ENCODE measurements at places on chromosomes 16 and 17.
A peak's percentile ranks its signal among the peaks of the same experiment; 100 is the strongest.

DNA sequence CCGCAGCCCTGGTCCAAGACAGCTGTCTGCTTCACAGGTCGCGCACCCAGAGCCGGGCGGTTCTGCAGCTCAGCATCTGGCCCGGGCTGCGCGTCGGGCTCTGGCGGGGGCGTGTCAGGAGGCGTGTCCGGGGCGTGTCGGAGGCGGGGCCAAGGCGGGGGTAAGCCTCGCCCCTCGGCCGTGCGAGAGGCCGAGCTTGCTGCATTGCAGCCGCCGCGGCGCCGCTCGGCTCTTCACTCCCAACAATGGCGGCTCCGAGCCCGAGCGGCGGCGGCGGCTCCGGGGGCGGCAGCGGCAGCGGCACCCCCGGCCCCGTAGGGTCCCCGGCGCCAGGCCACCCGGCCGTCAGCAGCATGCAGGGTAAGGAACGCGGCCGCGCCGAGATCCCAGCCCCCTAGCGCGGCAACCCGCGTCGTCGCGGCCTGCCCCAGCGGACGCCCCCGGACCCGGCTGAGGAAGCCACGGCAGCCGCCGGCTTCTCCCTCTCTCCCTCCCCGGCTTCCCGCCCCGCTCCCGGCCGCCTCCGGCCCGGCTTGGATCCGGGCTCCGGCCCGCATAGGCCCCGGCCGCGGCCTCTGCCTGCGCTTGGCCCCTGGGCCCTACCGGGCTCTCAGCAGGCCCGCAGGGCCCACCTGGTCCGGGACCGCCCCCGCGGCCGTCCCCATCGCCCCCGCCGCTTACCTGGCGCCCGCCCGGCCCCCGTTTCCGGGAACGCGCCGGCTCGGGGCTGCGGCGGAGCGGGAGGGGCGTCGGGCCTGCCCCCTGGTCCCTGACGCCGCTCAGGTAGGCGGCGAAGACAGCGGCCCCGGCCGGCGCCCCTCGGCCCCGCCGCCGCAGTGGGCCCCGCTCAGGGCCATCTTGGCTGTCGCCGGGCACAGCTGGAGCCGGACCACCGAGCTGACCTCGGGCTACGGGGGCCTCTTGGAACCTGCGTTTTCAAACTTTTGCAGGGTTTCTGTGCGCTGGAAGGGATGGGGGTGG, at the start of gene MAP2K4:
Gene MAP2K4, plus strand, starts transcription at position 236 of the 981 bp plus-strand sequence. Its CDS starts 10 bp downstream, at position 246.
- DNase-seq, result peak; percentile 95

DNA sequence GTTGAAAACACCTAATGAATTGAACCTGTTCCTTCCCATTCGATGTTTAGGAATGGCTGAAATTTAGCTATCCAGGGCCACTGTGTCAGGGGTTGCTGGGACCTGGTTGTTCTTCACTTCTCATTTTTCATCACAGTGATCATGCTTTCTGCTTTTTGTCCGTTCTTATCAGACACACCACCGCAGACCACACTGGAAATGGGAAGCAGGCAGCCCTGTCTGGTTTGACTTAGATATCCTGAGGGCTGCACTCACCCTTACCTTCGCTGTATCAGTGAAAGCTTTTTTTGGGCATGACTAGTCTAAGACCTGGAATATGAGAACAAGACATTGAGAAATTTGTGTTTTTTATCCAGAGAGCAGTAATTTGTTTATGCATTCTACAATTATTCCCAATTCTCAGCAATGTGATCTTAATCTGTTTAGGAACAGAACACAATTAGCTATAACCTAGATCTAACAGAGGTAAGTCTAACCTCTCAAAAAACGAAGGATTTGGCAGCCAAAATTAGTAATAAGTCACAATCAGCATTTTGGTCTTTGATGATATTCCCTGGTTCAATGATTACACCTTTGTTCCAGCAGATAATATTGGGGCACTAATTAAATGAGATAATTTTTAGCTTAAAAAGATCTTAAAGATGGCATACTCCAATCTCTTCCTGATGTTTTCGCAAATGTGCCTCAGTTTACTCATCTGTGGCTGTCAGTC, 126.0 kb upstream of the GOT2 start:
- no peak for DNase-seq

- DNase-seq, result no peak
Measured at GRCh38 chr17:81325714-81326358, 30.7 kb upstream of the SLC38A10 start.

DNA sequence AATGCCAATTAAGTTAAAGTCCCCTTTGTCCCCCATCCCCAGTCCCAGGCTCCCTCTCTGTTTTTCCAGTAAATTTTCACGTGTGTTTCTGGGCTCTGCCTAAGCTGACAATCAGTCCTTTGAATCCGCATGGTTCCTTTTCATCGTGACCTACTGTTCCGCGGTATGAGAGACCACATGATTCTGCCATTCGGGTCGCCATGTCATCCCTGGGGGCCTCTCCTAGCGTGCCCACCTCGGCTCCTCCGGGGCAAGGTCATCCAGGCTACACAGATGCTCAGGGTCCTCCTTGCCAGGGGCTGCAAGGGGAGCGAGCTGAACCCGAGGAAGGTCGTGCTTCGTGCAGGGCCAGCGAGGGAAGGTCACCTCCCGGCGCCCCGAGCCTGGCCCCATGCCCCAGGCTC, 157.6 kb downstream of the RAB11FIP4 start:
- peak; percentile 37 for DNase-seq

- DNase-seq, result no peak
Measured at GRCh38 chr17:76988796-76989195, 120.6 kb downstream of the MGAT5B start.

DNA sequence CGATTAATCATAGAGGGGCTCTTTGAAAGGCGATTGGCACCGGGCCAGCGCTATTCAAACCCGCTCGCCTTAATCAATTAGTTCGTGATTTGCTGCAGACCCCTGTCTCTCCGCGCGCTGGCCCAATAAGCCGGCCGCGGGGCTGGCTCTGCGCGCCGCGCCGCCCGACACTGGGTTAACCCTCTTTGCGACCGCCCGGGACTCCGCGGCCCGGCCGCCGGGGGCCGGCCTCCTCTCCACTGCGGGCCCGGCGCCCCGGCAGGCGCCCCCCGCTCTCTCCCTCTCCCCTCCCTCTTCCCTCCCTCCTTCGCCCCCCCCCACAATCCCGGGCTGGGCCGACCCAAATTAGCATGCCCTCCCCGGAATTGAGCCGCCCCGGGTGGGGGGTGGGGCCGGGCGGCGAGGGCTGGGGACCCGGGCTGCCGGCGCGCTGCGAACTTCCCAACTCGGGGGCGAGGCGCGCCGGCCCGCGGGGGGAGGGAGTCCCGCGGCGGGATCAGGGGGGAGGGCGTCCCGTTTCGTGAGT, 428 bp upstream of the SALL1 start:
- peak; percentile 70 for DNase-seq

Data from lung (tissue), 17 donors.